LHCN-M2 (cell line): ENCODE measurements at places on chromosomes 11 and 22. TPM values are rescaled to one million over a fixed set of nuclear protein-coding genes. Genes with fewer than 3 reads are reported as not detected.

- DNase-seq: peak; percentile 26
These were observed 9.4 kb downstream of the PLAAT2 start for GRCh38 chr11:63553759-63554158.

DNA sequence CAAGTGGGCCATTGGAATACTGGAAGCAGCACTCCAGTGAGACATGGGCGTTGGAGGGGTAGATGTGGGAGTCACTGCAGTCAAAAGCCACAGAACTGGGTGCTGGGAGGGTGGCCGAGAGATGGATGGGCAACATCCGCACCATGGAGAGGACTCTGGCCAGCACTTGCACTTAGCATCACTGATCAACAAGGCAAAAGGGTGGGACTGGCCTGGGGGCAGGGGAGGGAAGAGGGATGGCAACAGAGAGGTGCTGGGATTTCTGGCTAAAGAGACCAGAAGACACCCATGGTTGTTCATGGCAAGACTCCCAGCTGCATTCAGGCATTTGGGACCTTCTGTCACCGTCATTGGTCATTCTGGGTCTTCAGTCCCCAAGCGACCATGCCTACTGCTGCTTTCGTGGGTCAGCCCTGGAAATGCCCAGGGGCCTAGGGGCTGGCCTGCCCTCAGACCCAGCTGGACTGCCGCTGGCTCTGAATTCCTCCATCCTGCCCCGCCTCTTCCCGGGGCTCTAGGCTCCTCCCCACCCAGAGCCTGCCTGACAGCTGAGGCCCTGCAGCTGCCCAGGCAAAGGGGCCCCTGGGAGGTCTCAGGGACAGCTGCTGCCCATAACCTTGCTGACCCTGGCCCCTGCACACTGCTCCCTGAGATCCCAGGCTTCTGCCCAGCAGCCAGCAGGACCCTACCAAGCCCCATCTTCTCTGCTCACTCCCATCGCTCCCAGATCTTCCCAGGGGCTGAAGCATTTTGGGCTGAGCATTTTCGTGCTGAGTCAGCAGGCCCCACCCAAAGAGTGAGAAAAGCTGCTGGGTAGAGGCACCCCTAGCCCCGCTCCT is 13.0 kb upstream of the CDC42EP2 start:
- DNase-seq: peak; percentile 97

- peak; percentile 30 for DNase-seq
These were observed 173.7 kb downstream of the KIF18A start for GRCh38 chr11:27933992-27934829.

DNA sequence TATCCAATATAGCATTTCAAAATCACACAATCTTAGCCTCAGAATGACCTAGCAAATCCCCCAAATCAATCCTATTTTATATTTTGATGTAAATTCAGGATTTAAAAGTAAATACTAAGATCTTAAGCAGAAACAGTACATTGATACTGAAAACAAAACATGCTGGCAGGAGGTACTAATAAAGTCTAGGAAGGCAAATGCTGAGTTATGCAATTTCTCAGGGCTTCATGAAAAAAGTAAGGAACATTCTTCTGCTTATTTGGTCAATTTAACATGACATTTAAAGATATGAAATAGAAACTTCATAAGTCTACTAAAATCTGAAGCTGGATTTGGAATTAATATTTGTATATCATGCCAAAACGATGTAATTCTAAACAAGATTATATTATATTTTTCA is 153.3 kb downstream of the SWAP70 start:
- DNase-seq: no peak

The UBQLNL gene
- 0.06 TPM in 1 of 2 replicates, not detected in the other for total RNA-seq

The ELMOD1 gene
- 0.45 and 1.4 TPM in 2 replicates for total RNA-seq

The PARVG gene
- total RNA-seq: not detected in 2 replicates
